ENCODE measurements at places on chromosomes 7 and 10.

- no peak for DNase-seq
These were observed 76.5 kb upstream of the ADRB1 start for GRCh38 chr10:113967126-113967525.

DNA sequence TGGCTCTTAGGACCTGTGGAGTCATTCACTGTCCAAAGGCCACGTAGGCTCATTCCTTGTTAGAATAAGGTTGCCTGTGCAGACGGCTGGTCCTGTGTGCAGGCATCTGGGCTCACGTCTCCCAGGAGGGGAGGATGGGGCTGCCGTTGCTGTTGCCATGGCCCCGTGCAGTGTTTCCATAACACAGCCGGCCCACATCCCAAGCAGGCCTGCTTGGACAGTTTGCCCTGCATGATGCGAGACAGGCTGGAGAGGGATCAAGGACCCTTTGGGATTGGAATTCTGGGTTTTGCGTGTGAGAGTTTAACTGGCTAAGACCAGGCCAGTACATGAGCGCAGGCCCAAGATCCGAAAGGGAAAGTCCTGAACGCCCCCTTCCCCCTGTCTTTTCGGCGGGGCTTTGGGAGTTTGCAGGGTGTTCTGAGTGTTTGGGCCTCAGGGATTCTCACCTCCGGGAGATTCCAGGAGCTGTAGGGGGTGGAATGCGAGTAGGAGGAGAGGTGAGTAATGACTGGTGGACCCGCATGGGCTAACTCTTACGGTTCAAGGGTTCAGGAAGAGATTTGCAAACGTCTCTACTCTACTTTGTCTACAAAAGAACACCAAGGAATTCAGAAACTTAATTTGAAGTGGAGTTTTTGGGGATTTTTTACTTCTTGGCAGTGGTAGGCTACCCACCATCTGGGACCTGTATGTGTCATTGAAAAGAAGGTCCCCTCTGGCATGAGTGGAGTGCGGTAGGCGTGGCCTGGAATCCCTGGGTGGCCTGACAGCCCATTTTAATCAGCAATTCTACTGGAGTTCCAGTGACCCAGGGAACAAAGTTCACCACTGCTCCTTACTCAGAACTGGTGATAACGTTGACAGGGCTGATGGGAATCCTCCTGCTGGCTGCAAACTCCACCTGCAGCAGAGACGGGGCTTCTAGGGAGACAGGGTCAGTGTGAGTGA, 125.4 kb downstream of the ITIH5 start:
- no peak for DNase-seq

DNA sequence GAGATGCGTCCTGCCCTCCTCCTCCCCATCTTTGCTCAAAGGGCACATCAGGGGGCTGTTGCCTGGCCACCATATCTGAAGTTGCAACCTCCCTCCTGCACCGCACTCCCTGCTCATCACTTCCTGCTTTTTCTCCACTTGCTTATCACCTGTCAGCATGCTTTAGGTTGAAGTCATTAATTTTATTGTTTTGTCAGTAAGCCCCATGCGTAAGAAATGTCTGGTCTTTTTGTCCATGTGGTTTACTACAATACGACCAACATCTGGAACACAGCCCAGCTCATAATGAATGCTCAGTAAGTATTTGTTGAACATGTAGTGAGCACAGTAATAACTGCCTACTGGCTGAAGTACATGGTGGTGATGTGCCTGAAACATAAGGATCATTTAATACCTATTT, 71.6 kb upstream of the GJD4 start:
- DNase-seq, result no peak

GRCh38 chr10:71193516-71193915, 18.9 kb upstream of the UNC5B start:
- no peak for DNase-seq

- no peak for DNase-seq
These were observed 49.4 kb upstream of the LRRN3 start for GRCh38 chr7:111041577-111041976.
